HCT116 (cell line): ENCODE measurements at places on chromosomes 3 and 15.

GRCh38 chr3:196502775-196503195 lies 783 bp downstream of the RNF168 start:
- no peak for DNase-seq

- DNase-seq, result no peak
These were observed 116.4 kb downstream of the GREM1 start for GRCh38 chr15:32834156-32834555.

GRCh38 chr15:51861557-51862359 lies 32.3 kb downstream of the TMOD3 start:
- DNase-seq, result no peak

DNA sequence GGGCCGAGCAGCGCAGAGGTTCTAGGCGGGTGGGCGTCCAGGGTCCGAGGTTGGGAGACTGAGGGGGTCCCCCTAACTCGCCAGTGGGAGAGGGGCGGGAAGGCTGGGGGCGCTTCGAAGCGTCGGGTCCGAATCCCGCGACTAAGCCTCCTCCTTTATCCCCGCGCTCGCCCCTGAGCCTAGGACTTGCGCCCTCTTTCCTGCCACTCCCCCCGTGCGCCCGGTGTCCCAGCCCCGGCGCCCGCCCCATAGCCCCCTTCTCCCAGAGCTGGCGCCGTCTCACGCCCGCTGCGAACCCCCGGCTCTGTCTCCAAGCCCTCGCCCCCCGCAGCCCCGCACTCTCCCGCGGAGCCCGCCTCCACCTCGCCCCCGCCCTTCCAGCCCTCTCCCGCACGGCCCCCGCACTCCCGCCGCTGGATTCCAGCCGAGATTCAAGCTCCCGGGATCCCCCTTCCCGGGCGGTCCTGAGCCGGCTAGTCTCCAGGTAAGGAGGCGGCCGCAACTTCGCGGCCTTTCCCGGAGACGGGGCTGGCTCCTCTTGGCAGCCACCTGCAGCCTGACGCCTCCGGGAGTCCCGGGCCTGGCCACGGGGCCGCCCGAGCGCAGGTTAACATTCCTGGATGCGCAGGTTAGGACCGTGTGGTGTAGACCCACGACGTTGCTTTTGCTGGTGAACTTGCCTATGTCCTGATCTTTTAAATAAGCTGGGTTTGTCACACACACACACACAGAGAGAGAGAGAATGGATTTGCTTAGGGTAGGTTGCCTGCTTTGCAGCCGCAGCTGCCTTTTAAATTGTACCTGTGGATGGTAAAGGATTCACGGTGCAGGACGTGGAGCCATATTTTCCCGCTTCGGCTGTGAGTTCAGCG lies 563 bp downstream of the PXYLP1 start:
- DNase-seq, result no peak

- no peak for DNase-seq
These were observed 66.0 kb downstream of the MAGI1 start for GRCh38 chr3:65972765-65973164.

DNA sequence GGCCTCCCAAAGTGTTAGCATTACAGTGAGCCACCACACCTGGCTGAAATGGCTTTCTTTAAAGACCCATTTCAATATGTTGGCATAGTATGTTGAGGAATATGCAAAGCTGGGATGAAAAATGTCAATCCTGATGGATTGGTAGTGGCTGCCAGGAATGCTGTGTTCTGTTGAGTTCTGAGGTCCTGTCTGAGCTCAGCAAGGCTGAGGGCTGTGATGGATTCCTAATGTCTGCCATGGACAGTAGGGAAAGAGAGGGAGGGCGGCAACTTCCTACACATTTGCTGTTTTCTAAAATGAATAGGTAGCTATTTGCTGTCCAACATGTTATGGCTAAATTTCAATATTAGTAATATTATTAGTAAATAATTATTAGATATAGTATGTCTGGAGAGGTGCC lies 8.2 kb downstream of the RAB8B start:
- DNase-seq, result no peak

- peak; percentile 49 for DNase-seq
These were observed 1.5 kb upstream of the MAPKBP1 start for GRCh38 chr15:41772720-41773331.

DNA sequence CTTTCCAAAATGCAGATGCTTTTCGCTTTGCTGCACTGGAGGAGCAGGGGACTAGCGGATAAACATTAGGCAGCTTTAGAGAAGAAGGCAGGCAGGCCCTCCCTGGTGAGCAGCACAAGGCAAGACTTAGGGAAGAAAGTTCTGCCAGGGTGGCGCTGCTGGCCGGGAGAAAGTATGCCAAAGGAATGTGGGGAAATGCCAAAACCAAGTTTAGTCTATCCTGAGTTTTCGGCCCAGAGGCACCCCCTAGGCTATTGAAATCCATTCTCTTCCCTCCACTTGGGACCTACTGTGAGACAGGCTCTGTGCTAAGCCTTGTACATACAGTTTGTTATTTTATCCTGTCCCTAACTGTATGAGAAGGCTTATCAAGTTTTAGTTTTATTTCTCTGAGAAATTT lies 9.2 kb downstream of the SHC4 start:
- no peak for DNase-seq

- DNase-seq, result no peak
These were observed 5.5 kb downstream of the CRTC3 start for GRCh38 chr15:90535254-90535653.

GRCh38 chr3:195075199-195075940 lies 195.6 kb downstream of the XXYLT1 start:
- DNase-seq, result no peak

DNA sequence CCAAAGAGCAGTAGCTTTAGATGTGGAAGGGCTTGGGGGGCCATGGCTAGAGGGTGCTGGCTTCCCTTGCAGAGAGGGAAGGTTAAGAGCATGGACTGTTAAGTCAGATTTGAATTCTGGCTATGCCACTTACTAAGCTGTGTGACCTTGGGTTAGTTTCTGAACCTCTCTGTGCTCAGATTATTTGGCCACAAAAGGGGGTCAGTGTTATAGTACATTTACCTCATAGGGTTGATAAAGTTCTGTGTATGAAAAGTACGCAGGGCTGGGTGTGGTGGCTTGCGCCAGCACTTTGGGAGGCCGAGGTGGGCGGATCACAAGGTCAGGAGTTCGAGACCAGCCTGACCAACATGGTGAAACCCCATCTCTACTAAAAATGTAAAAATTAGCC lies 6.8 kb downstream of the VPS18 start:
- no peak for DNase-seq

GRCh38 chr3:87207460-87207859 lies 19.6 kb upstream of the CHMP2B start:
- no peak for DNase-seq

DNA sequence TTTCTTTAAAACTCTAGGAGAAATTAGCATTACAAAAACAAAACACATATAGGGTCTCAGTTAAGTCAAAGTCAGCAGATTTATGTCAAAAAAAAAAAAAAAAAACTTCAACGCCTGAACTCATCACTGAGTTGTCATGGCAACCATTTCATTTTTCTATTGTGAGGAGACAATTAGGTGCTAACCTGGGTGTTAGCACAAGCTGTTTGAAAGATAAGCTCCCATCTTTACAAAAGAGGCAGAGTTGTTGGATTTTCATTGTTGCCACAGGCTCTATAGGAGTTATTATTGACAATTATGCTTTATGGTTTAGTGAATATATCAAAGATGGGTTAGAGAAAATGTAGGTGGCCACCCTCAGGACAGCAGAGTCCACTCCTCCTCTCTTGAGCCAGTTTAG lies 806.9 kb downstream of the GRM7 start:
- DNase-seq, result no peak

DNA sequence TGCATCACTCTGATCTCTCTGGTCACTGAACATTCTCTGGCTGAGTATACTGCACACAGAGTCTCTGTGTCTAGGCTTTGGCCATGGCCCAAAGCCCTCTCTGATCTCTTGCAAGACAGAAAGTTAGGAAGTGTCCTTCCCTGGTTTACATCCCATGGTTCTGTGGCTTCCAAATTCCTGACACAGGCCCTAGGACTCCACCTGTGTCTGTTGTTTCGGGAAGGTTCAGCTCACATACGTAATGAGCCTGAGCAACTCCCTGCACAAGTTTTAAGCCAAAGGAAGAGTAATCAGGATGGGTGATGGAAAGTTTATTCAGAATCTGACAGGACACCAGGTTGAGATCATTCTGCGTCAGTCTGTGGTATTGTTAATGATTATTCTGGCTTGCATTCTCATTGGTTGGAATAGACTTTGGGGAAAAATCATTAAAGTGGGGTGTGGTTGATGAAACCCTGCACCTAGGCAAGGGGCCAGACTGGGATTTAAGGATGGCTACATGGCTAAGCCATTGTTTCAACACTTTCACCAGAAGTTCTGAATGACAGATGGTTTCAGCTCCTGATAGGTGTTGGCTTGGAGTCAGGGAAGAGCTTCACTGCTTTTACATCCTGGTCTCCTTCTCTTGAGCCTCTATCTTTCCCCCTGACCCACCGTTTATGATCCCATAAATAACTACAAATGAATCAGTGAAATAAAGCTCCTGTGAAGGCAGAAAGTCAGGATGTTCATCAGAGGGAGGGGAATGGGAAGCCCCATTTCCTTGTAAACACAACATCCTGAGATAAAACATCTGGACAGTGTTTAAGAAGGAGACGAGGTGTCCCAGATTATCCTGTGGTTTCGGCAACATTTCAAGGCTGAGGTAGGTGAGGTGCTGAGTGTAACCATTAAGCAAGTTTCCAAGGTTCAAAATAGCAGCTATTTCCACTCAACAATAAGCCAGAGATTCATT lies 14.1 kb downstream of the LCMT2 start:
- DNase-seq, result no peak

- DNase-seq, result peak; percentile 59
These were observed 259.2 kb upstream of the CCDC54 start for GRCh38 chr3:107117922-107118536.

DNA sequence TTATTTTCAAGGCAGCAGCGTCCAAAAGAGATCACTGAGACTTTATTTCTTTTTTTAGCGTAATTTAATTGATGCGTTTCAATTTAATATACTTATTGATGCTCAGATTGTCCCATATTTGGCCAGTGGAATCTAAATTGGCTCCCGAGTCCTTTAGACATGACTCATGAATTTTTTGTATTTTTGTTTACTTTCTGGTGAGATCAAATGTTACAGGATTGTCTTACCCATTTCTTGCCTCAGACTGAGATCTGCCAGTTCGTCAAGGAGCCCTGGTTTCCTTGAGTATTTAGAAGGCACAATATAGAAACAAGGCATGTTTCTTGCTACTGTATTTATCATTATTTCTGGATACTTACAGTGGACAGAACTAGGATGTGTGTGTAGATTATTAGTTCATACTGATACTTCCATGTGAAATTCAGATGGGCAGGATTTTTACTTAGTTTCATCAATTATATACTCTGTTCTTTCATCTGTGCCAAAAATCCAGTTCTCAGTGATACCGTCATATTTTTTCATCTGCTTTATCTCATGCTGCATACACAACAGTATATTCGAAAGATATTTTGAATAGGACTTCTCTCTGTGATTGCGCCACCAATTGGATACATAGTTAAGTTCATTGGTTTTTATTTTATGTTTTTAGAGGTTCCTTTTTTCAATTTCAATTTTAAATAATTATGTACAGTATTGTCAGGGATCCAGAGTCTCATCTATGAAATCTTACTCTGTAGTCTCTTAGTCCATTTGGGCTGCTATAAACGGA lies 436.9 kb upstream of the C2CD4B start:
- no peak for DNase-seq

DNA sequence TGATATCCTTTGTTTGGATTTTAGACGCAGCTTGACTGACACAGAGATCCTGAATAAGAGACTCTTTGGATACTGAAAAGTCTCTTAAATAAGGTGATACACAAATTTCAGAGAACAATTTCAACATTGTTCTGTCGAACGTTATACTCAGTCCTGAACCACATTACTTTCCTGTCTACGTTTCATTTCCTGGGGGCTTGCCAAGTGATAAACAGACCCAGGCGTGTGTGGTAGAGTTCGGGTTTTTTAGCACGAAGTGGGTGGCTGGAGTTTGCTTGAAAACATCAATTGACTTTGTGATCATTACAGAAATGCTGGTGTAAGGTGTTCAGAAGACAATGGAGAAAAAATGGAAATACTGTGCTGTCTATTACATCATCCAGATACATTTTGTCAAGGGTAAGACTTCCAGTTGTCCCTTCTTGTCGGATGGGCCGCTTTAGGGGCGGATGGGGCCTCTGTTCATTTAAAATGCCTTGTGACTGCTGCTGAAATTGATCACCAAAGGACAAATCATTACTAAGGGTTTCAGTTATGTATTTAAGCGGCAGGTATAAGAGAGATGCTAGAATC lies at the start of gene CD96:
Gene CD96 (plus strand): TSS at position 287 of the 573 bp plus-strand sequence. CDS start 52 bp downstream, at position 339.
- DNase-seq, result no peak

DNA sequence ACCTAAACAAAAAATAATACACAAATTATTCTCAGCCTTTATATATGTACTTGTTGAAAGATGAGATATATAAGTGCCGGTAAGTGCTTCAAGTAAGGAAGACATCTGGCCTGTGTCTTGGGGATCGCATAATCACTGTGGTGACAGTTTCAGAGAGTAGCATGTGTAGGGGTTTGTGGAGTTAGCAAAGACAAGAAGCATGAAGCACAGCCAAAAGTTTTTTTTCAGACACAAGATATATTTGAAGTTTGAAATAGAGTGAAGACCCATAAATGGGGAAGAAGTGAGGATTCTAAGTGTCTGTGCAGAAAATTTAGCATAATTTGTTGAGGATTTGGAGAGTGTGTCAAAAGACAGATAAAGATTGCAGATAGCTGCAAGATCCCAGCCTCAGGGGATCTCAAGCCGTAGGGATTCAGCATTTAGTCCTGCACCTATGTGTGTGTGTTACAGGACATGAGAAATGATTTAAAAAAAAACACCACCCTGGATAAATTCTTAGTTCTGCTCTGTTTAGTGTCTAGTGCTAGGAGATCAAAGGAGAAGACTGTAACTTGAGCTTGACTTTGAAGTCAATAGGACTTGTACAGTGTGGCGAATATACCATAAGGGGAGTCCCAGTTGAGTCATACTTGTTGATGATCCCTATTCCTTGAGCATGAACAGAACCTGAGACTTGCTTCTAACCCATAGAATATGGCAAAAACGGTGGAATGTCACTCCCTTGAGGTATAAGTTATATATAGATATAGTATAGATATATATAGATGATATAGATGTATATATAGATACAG lies 123.9 kb upstream of the GRM7 start:
- no peak for DNase-seq

DNA sequence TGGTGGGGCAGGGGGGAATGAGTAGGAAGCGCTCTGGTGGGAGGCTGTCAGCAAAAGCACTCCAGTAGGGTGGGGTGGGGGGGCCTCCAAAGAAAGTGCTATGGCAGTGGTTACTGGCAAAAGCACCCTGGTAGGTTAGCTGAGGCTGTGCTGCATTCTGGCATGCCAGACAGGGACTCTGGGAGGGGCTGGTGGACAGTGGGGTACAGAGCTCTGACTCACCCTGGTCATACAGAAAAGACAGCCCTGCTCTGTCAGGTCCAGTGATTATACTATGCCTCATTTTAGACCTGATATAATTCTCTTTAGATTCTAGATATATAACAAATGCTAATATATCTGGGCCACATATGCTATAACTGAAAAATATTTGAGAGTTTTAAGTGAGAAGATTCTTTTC lies 82.8 kb upstream of the CPNE4 start:
- DNase-seq, result no peak
